ENCODE measurements at places on chromosomes 2 and 18. TPM values are rescaled to one million over a fixed set of nuclear protein-coding genes. Genes with fewer than 3 reads are reported as not detected.

GRCh38 chr18:53411511-53411910, 813.0 kb downstream of the MBD2 start:
- no peak overlapping the region for H3K4me3 ChIP-seq
- H3K27ac ChIP-seq: no peak overlapping the region
- DNase-seq: no peak
- H3K4me1 ChIP-seq: no peaks in the 10 kb centered on the region
- H3K36me3 ChIP-seq: no peaks in the 10 kb centered on the region
- H3K27me3 ChIP-seq: no peaks in the 10 kb centered on the region

- H3K36me3 ChIP-seq: no peaks in the 10 kb centered on the region
- no peak for DNase-seq
- no peaks in the 10 kb centered on the region for H3K4me1 ChIP-seq
These were observed 1076.7 kb upstream of the PIK3C3 start for GRCh38 chr18:40878371-40878770.

DNA sequence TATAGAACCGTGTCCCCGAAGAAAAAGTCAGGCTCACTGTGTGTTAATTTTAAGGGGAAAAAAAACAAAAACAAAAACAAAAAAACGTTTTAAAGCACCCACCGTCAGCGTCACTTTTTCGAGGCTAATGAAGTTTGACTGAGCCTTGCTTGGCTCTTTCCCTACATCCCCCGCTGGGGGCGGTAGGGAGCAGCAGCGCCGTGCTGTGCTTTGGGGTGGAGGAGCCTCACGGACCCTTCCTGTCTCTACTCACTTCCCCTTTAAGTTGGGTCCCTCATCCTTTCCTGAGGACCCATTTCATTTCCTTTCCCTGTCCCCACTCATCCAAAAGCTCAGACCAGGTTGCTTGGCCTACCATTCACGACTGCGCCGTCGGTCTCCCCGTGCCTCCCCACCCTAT, 82.8 kb upstream of the RPL31 start:
- no peaks in the 10 kb centered on the region for H3K4me1 ChIP-seq
- no peak overlapping the region for H3K4me3 ChIP-seq
- no peaks in the 10 kb centered on the region for H3K27me3 ChIP-seq
- no peak for DNase-seq
- H3K36me3 ChIP-seq: no peaks in the 10 kb centered on the region
- no peak overlapping the region for H3K27ac ChIP-seq

DNA sequence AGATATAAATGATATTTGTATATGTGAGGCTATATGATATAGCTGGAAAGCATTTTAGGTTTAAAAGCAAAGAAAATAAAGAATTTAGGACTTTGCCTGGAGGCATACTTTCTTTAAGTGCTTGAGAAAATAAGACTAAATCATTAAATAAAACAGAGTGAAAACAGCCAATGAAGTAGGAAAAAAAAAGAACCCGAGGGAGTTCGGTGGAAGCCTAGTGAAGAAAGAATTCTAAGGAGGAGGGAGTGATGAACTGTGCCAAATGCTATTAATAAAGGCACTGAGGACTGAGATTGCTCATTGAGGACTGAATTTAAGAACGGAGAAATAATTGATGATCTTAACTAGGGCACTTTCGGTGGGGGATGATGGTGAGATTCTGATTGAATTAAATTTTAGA, 573.5 kb downstream of the DSC3 start:
- no peaks in the 10 kb centered on the region for H3K27me3 ChIP-seq
- H3K36me3 ChIP-seq: no peaks in the 10 kb centered on the region
- no peak for DNase-seq
- no peaks in the 10 kb centered on the region for H3K4me1 ChIP-seq

DNA sequence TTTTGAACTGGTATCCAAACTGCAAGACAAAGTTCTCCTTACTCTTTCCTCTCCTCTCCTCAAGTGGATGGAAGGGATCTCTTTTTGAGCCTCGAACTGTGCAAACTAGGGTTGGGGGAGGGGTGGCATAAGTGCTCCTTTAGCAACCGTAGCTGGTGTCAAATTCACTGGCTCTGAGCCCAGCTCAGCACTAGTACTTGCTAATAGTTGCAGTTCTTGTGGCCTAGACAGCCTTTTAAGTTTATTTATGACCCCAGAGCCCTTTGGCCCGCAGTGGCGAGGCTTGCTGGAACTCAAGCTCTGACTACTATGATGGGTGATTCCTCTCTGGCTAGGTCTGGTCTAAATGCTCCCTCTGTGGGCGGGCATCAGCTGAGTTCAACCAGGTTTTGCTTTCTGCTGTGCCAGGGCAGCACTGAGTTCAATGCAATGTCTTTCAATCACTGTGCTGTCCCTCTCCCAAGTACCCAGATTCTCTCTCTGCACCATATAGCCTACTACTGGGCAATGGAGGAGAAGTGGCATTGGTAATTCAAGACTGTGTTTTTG, 528.4 kb upstream of the SYT4 start:
- peak; percentile 21 for DNase-seq
- no peaks in the 10 kb centered on the region for H3K4me1 ChIP-seq
- no peaks in the 10 kb centered on the region for H3K27me3 ChIP-seq
- H3K27ac ChIP-seq: no peak overlapping the region

DNA sequence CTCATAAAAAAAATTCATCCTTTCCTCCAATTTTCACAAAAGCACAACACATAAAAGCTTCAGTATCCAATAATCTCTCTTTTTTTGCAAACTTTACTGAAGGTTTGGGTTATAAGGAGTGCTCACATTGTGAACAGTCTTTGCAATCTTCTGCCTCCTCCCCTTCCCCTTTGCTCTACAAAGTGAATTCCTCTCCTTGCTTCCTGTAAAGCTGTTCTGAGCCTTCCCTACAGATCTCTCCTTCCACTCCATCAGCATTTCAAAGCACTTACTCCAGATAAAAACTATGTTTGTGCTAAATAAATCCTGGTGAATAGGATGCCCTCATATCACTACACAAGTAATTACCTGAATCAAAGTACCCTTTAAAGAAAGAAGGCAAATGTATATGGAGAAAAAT, 4.6 kb upstream of the PDK1 start:
- H3K27me3 ChIP-seq: no peaks in the 10 kb centered on the region
- no peak overlapping the region for H3K4me3 ChIP-seq
- no peak for DNase-seq
- no peaks in the 10 kb centered on the region for H3K36me3 ChIP-seq

DNA sequence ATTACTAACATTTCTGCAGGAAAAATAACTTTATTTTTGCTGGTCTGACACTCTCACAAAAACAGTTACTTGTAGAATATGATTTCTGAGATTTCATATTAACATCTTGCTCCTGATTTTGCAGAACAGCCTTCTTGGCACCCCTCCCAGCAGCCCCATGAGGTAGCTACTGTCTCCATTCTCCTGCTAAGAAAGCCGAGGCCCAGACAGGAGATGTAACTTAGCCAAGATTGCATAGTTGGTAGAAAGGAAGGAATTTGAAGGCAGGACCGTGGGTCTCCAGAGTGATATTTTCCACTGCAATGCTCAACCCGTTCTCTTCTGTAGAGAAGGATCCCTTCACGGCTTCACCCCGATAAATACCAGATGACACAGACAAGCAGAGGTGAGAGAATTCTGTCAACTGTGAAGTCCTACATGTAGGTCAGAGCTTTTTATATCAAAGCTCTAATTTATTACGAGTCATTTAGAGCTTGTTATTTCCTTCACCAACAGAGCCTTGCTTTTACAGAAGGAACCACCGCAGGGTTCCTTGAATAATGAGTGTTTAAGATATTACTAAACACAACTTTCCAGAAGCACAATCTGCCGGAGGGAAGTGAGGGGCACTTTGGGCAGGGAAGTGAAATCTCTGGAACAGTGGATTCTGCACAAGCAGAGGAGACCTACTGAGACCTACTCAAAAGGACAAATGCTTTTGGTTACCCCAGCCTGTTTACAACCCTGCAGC, 48.0 kb upstream of the MYCN start:
- no peak overlapping the region for H3K27ac ChIP-seq
- no peaks in the 10 kb centered on the region for H3K4me1 ChIP-seq
- DNase-seq: no peak
- no peaks in the 10 kb centered on the region for H3K36me3 ChIP-seq
- no peaks in the 10 kb centered on the region for H3K27me3 ChIP-seq
- no peak overlapping the region for H3K4me3 ChIP-seq

DNA sequence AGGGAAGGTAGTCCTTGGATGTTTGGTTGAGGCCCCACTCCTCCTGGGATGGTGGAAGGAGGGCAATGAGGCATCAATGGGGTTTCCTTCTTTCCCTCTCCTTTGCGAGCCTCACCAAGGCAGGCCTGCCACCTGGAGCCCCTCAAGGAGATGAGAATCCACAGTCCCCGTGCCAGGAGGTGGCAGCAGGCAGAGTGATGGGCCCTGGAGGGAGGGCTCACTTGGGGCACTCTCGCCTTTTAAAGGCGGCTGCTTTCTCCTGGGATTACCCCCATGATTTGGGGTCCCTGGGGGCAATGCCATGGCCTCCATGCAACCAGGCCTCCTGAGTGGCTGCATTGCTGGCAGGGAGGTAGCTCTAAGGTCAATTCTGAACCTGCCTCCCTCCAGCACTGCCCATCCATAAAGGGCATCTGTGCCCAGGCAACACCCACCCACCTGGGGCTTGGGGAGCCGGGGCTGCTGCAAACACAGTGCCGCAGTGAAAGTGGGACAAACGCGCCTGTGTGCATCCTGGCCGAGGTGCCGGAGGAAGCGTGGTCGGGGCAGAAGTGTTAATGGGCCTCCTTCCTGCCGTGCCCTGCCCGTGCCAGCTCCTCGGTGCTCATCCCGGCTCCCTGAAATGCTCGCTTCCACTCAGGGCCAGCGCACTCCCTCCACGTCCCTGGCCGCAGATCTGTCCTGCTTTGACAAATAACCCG, 55.9 kb downstream of the ZFP36L2 start:
- H3K36me3 ChIP-seq: no peaks in the 10 kb centered on the region
- H3K4me1 ChIP-seq: peaks cover 23% of the 10 kb centered on the region
- no peak overlapping the region for H3K4me3 ChIP-seq
- no peaks in the 10 kb centered on the region for H3K27me3 ChIP-seq

- H3K4me3 ChIP-seq: no peak overlapping the region
- no peak overlapping the region for H3K27ac ChIP-seq
- no peaks in the 10 kb centered on the region for H3K4me1 ChIP-seq
- DNase-seq: no peak
- no peaks in the 10 kb centered on the region for H3K27me3 ChIP-seq
- H3K36me3 ChIP-seq: no peaks in the 10 kb centered on the region
These were observed 29.9 kb downstream of the C18orf54 start for GRCh38 chr18:54387631-54388030.

GRCh38 chr18:10860382-10860781, 289.0 kb downstream of the PIEZO2 start:
- no peaks in the 10 kb centered on the region for H3K4me1 ChIP-seq
- no peak overlapping the region for H3K4me3 ChIP-seq
- no peak for DNase-seq

GRCh38 chr2:216559625-216560156, 61.0 kb downstream of the RPL37A start:
- no peak overlapping the region for H3K27ac ChIP-seq
- H3K27me3 ChIP-seq: no peaks in the 10 kb centered on the region
- H3K36me3 ChIP-seq: no peaks in the 10 kb centered on the region
- H3K4me1 ChIP-seq: no peaks in the 10 kb centered on the region
- no peak for DNase-seq

Gene RGPD4
- not detected for total RNA-seq

Gene NT5DC4
- not detected for total RNA-seq

Gene NFE2L2
- total RNA-seq: 81.5 TPM

Gene HRH4
- not detected for total RNA-seq

Gene TFCP2L1
- 54.2 TPM for total RNA-seq

Gene GRB14
- 2.0 TPM for total RNA-seq

Gene INHBB
- 0.30 TPM for total RNA-seq

All from colonic mucosa (tissue), 4 donors.